Pulmonary artery endothelial cell (primary cell): ENCODE measurements at places on chromosomes 3 and 15.

- DNase-seq = no peak
These were observed 479.1 kb downstream of the ZBBX start for GRCh38 chr3:166900866-166901577.

- no peak for DNase-seq
These were observed 87.9 kb downstream of the WDR72 start for GRCh38 chr15:53671545-53671944.

- no peak for DNase-seq
These were observed 5.4 kb downstream of the EHD4 start for GRCh38 chr15:41966920-41967465.

GRCh38 chr3:97297032-97297431, 467.5 kb upstream of the ARL6 start:
- no peak for DNase-seq

- DNase-seq = no peak
These were observed 166.9 kb downstream of the CHST2 start for GRCh38 chr3:143286392-143287010.

DNA sequence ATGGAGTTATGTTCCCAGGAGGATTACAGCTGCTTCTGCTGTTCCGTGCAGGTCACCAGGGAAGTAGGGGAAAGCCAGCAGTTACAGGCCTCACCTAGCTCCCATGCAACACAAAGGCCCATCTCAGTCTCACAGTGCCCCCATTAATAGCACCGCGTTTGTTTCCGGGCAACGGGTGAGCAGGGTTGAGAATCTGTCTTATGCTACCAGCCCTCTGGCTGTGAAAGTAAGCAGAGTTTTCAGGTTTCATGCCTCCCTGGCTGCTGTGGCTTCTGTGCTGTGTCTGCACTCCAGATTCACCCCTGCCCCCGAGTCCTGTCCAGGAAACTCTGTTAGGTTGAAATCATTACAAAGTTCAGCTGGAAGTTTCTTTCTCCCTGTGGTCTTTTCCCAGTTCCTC, 254.4 kb upstream of the GPR149 start:
- no peak for DNase-seq

DNA sequence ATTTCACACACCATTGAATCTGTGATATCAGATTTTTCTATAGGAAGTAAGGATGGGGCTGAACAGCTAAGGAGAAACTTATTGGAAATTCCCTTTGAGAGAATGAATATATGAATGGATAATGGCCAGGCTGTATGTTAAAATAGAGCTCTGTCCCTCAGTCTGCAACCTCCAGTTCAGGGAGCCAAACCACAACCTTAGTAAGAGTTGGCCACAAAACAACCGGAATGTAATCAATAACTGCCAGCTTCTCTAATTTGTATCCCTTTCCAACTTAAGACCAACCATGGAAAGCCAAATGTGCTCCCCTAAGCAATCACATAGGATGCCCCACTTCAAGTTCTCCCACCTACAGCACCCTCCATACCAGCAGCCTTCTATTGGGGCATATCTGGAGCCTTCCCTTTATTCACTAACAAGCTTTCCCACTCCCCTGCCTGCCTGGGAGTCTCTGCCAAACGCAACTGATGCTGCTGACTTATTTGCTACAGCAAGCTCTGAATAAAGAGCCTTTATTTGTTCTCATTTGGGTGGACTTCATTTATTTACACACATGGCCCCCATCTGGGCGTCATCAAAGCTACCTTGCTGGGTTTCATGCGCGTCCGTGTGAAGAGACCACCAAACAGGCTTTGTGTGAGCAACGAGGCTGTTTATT, 75.4 kb upstream of the LARS2 start:
- DNase-seq = no peak

GRCh38 chr15:90875549-90875981, 7.2 kb downstream of the FURIN start:
- DNase-seq = no peak

DNA sequence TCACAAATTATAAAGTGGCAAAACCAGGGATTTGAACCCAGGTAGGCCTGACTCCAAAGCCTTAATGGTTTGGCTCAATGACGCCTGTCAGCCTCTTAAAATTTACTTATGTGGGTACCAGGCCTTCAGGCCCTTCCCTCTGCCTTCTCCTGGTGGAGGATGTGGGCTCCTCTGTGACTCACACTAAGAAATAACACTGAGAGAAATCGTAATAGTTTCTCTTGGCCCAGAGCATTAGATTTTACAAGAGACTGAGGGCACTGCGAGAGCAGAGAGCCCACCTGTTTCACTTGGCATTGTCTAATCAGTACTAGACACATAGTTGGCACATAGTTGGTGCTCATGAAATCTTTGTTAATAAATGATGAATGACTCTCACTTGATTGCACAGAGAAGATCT, 505.2 kb downstream of the SHQ1 start:
- no peak for DNase-seq

DNA sequence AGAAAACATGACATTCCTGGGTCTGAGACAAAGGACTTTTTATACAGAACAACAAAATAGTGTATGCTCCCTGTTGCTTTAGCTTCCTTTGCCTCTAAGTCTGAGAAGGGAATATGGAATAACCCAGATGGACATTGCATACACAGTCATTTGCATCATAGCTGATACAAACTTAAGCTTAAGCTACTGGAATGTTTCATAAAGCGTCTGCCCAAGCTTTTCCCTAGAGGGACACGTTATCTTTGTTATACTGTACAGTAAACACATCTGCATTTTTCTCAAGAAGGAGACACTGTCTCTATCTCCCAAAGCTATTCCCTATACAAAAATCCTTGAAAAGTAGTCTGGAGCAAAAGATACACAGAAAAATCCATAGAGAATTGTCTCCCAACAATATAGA, 775.0 kb downstream of the DIPK2A start:
- DNase-seq = no peak

- peak; percentile 26 for DNase-seq
These were observed 63.3 kb downstream of the ABTB1 start for GRCh38 chr3:127735767-127736693.

- no peak for DNase-seq
These were observed 63.3 kb downstream of the IQSEC1 start for GRCh38 chr3:13009946-13010315.

DNA sequence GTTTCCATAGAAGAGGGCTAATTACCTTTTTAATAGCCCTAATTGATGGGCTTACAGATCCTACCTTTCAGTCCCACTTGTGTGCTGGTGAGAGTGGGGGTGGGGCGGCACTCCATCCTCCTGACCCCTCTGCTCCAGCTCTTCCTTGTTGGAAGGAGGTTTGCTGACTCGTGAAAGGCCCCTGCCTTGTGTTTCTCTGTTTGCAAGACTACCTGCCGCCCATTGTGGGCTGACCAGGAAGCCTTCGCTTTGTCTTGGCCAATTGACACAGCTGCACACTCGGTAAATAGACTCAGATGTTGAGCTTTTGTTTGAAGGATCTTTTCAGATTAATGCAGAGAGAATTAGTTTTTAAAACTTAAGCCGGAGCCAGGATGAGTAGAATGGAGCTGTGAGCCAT, 197.3 kb upstream of the HES1 start:
- no peak for DNase-seq

- no peak for DNase-seq
These were observed 11.3 kb upstream of the KNL1 start for GRCh38 chr15:40582726-40583246.

GRCh38 chr3:124998247-124998630, 57.6 kb downstream of the HEG1 start:
- DNase-seq = no peak

GRCh38 chr15:60520825-60521368, 42.0 kb upstream of the ICE2 start:
- DNase-seq = peak; percentile 20

DNA sequence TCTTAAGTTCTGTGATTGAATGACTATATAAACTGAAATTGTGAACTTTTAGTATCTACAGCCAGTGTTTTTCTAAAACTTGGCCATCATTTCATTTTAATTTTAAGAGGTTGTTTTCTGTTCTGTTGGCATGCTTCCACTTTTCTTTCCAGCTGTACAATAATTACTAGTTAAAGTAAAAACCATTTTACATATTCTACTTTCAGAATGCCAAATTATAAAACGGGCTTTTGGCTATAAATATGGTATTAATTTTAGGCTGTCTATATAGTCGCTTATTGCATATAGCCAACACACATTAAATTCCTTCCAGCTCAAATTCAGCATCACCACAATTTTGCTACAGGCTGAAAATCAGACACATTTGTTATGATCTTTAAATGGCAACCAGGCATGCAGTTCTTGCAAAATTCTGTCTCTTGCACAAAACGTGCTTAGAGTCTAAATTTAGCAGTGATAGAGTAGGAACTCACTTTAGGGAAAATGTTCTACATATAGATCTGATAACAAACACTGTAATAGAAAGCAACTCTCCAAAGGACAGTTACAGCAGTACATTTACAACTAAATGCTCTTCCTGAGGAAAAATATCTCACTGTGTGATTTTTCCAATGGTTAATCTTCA, 81.1 kb downstream of the BTD start:
- no peak for DNase-seq

- DNase-seq = no peak
These were observed 21.0 kb downstream of the SEC61A1 start for GRCh38 chr3:128073185-128073725.

GRCh38 chr15:97875025-97875512, 85.4 kb upstream of the ARRDC4 start:
- DNase-seq = no peak

GRCh38 chr15:69391046-69391757, 22.9 kb upstream of the KIF23 start:
- no peak for DNase-seq

GRCh38 chr3:14678015-14678503, 3.1 kb downstream of the C3orf20 start:
- no peak for DNase-seq

- no peak for DNase-seq
These were observed 39.0 kb downstream of the CHDH start for GRCh38 chr3:53807117-53807810.

GRCh38 chr3:122183521-122183892, at the start of gene CASR:
Gene CASR (plus strand): TSS chr3:122183668. CDS start chr3:122254190, 70,522 bp downstream.
- no peak for DNase-seq

GRCh38 chr3:43884581-43884980, 193.8 kb downstream of the ABHD5 start:
- no peak for DNase-seq

- DNase-seq = no peak
These were observed 65.4 kb downstream of the CMSS1 start for GRCh38 chr3:99883138-99883461.

GRCh38 chr3:4231041-4231440, 72.1 kb upstream of the SETMAR start:
- DNase-seq = no peak

- no peak for DNase-seq
These were observed 36.5 kb upstream of the HACD2 start for GRCh38 chr3:123621186-123621849.

DNA sequence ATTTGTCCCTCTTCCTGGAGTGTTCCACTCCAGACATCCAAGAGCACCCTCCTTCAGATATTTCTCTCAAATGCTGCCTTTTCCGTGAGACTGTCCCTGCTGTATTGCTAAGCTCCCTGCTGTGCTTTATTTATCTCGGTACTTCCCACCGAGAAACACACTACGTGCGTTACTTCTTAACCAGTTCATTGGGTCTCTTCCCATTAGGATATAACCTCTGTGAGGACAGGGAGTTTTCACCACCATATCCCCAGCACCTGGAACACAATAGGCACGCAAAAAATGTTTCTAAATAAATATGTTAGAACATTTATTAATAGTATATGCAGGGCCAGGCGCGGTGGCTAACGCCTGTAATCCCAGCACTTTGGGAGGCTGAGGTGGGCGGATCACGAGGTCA, 308.7 kb upstream of the IL12A start:
- no peak for DNase-seq

- no peak for DNase-seq
These were observed 902 bp downstream of the P2RY13 start for GRCh38 chr3:151328298-151328995.

GRCh38 chr3:152210697-152211096, 58.0 kb upstream of the MBNL1 start:
- DNase-seq = no peak

GRCh38 chr3:110248666-110249065, 823.0 kb upstream of the NECTIN3 start:
- no peak for DNase-seq

DNA sequence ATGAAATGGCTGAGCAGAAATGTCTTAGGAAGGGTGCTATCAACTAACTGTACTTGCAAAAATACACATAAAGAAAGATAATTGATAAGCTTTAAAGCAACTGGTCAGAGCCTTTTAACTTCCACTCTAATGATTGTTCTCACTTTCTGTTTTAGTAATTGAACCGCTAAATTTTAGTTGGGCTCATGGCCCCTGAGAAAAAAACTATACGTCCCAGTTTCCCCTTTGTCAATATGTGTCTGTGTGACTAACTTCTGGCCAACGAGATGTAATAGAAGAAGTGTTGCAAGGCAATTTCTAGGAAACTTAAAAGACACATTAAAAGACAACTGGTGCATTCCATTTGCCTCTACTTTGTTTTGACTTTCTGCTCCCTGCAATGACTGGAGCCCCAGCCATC, 223.9 kb downstream of the NR1D2 start:
- DNase-seq = no peak

DNA sequence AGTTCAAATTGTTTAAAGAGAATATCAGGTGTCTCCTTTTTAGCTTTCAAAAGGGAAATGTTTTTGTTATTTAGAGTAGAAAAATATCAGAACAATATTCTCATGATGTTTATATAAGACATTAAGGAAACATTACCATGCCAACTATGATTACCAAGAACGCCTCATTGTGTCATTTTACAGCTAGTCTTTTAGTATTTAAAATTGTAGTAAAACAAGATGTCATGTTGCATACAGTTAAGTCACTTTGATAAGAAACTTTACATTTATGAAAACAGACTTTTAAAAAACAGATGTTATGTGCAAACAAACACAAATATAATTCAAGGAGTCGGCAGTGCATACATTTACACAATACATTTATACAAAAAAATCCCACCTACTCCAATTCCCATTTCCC, 4.4 kb downstream of the PLSCR4 start:
- DNase-seq = no peak

- DNase-seq = no peak
These were observed 405 bp upstream of the SPG21 start for GRCh38 chr15:64990168-64990470.

DNA sequence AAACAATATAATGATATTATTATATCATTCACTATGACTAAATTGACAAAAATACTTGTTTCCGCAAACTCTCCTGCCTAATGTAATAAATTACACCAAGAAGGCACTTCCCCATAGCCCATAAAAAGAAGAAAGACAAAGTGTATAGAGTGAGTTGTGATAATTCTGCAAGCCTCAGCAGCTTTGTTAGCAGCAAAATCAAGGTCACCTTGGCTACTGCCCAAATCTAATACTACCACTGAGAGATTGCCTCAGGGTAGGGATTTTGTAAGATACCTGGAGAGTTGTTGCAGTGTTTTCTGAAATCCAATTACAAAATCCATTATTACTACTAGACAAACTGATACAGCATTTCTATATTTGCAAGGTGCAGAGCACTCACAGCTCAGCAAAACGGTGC, 503.5 kb downstream of the FGF12 start:
- no peak for DNase-seq

GRCh38 chr3:50372349-50372748, 13.0 kb upstream of the TMEM115 start:
- no peak for DNase-seq
